ENCODE measurements at places on chromosomes 7 and 10. TPM values are rescaled to one million over a fixed set of nuclear protein-coding genes. Genes with fewer than 3 reads are reported as not detected.

GRM3 gene
- not detected for total RNA-seq

COL28A1 gene
- 0.13 TPM for total RNA-seq

MTG1 gene
- 19.3 TPM for total RNA-seq

C10orf105 gene
- under 0.01 TPM for total RNA-seq

AKR1C4 gene
- not detected for total RNA-seq

JCAD gene
- 17.1 TPM for total RNA-seq

PNLIP gene
- not detected for total RNA-seq

ITGB8 gene
- total RNA-seq: 5.7 TPM

PITX3 gene
- 0.13 TPM for total RNA-seq

ARF5 gene
- 155 TPM for total RNA-seq

CDC14C gene
- total RNA-seq: not detected

GSTO2 gene
- total RNA-seq: 3.4 TPM

HIP1 gene
- total RNA-seq: 8.5 TPM

HOXA5 gene
- not detected for total RNA-seq

NUTM2D gene
- 1.6 TPM for total RNA-seq

CYP2C19 gene
- not detected for total RNA-seq

ZNF277 gene
- 25.8 TPM for total RNA-seq

ALOX5 gene
- not detected for total RNA-seq

TAS2R5 gene
- total RNA-seq: 0.79 TPM

CELF2 gene
- total RNA-seq: 16.6 TPM

MMRN2 gene
- total RNA-seq: 13.2 TPM

MINDY4 gene
- 8.1 TPM for total RNA-seq

GJD4 gene
- not detected for total RNA-seq

ARHGAP22 gene
- 161 TPM for total RNA-seq

MBL2 gene
- not detected for total RNA-seq

PILRB gene
- total RNA-seq: 9.9 TPM

CCL24 gene
- total RNA-seq: not detected

CREB5 gene
- total RNA-seq: 4.4 TPM

SHH gene
- 0.13 TPM for total RNA-seq

All from aortic smooth muscle cell (primary cell).